Panc1 (cell line): ENCODE measurements at places on chromosomes 13 and 19.

DNA sequence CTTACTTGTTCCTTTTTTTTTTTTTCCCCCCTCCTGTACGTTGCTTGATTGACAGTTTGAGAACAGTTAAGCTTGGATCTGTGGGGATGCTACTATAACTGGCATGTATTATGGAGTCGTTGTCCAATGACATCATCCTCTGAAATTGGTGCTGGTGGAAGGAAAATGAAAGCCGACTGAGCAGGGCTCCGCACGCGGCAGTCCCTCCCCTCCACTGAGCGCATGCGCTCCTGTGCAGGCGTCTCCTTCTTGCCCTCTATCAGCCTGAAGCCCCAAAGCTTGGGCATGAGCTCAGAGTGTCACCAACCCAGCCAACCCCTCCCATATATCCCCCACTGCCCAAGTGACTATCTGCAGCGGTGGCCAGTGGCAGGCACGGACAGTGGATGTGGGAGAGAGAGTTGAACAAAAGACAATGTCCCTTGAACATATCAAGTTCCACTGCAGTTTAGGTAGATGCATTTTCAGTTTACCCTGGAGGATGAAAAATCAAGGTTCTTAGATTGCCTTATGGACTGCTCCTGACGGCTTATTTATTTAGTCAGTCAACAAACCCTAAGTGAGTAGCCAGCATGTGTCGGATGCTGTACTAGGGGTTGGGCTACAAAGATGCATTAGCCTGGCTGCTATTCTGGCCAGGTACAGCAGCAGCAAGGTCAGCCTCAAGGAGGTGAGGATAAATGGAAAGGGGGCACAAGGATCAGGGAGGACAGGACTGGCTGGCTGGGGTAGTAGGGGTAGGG, 20.8 kb downstream of the MBNL2 start:
- DNase-seq: no peak

DNA sequence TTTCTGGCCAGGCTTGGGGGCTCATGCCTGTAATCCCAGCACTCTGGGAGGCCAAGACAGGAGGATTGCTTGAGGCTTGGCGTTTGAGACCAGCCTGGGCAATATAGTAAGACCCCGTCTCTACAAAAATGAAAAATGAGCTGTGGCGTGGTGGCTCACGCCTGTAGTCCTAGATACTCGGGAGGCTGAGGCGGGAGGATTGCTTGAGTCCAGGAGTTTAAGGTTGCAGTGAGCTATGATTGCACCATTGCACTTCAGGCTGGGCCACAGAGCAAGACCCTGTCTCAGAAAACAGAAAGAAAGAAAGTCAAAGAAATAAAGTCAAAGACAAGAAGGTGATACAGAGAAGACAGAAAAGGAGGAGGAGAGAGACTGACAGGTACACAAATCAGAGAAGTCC, 2.5 kb upstream of the CACNG6 start:
- DNase-seq: no peak

GRCh38 chr13:32073180-32073864, 41.7 kb downstream of the FRY start:
- no peak for DNase-seq

- DNase-seq: no peak
Observed at GRCh38 chr13:59337070-59337469, 826.7 kb downstream of the DIAPH3 start.
